Activated effector memory CD4-positive, alpha-beta T cell treated with Interleukin-2 at 50 U/mL for 16 hours (primary cell): ENCODE measurements at places on chromosomes 7 and 10.

DNA sequence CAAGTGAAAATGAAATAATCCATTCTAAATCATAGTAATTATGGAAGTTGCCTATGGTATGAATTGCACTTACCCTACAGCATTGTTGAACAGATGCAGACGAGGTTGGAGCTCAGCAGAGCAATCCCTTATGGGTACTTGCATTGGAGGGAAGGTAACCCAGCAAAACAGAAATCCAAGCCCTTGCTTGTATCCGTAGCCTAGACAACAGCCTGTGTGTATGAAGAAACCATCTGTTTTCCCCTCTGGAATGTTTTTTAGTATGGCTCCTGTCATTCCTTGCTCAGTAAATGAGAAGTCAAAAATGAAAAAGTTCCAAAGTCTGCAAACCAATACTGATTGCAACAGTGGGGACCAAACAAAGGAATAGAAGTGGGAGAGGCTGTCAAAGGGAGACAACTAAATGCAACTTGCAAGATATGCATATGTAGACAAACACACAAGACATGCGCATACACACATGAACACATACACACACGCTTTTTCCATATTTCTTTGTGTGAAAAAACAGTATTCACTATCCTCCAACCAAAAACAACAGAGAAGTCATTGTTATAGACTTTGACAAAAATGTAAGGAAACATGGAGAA lies 260.8 kb downstream of the DYNC1I1 start:
- no peak for DNase-seq

- no peak for DNase-seq
Observed at GRCh38 chr7:8931906-8932646, 498.7 kb downstream of the NXPH1 start.

GRCh38 chr7:139725077-139725476 lies 52.7 kb downstream of the HIPK2 start:
- DNase-seq, result no peak

- DNase-seq, result no peak
Observed at GRCh38 chr10:54796881-54797280, 4.2 kb downstream of the PCDH15 start.

DNA sequence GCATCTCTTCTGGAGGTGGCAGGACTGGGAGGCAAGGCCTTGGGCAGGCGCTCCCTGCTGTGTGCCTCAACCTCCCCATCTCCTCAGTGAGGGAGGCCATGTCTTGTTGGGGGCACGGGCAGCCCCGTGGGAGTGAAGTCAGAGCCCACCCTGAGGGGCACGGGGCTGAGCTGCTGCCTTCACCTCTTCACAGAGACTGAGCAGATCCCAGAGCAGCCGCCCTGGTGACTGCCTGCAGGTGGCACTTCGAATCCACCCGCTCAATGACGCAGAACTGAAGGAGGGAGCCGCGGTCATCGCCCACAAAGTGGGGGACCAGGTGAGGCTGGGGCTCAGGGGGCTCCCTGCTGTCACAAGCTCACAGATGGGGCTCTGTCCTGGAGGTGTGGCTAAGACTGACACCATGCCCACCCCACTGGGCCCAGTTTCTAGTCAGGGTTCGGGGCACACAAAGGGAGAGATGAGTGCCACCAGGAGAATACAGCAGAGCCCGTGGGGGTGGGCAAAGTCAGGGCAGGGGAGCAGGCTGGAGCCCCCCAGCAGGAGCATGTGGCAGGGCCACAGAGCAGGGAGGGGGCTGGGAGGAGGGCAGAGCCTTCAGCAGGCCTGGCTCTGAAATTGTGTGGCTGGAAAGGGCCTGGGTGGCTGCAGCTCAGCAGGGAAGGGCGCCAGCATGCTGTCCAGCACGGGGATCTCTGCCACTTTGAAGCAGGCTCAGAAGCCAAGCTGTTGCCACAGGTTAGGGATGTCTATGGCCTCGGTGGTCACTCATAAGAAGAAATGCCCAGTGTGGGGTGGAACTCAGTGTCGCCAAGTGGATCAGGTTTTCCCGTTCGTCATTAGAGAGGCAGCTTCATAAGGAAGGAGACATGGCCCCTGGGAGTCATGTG lies 18.8 kb upstream of the CHST12 start:
- DNase-seq, result no peak

GRCh38 chr10:103839872-103840739 lies 15.3 kb downstream of the SH3PXD2A start:
- DNase-seq, result no peak

DNA sequence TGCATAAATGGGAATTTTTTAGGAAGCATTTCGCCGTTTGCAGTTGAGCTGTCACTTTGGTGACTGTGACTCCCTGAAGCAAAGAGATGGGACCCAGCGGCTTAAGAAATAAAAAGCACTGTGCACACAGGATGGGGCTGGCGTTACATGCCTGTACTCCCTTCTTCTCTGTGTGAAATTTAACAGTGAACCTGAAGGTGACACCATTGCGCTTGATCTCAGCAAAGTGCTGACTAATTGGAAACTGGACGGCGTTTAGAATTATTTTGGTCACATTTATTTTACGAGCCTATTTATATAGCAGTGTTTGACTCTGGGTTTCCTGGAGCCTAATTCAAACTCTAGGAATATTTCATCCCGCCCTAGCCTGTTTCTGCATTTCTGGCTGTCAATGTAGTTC lies 146.2 kb downstream of the PAXIP1 start:
- no peak for DNase-seq

DNA sequence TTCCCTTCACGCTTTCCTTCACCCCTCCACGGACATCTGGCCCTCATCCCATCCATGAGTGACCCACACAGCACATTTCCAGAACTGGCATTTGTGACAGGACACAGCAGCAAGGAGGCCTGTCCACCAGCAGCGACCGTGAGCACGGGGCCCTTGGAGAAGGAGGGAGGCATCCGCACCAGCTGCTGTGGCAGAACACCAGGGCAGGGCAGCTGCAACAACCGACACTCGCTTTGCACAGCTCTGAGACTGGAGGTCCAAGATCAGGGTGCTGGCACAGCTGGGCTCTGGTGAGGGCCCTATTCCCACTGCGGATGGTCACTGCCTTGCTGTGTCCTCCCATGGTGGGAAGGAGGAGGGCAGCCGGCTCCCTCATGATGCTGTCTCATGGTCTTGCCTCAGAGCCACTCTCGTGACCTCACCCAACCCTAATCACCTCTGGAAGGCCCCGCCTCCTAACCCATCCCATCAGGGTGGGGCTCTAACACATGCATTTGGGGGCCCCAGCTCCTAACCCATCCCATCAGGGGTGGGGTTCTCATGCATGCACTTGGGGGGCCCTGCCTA lies 36.7 kb downstream of the PTPRN2 start:
- no peak for DNase-seq

GRCh38 chr10:52451817-52452216 lies 137.7 kb downstream of the DKK1 start:
- no peak for DNase-seq

DNA sequence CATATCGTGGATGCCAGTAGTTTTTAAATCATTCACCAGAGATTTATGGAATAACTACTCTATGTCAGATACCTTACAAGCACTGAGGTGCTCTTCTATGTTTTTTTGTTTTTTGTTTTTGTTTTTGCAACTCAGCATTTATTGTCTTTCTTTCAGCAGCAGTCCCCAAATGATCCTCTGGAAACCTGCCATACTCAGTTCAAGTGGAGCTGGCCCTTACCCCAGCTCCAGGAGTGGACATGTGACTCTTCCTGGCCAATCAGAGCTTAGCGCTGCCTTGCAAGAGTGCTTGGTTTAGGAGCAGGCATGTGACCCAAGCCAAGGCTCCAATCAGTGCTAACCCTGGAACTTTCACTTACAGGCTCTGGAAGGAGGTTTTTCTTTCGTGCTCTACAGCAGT lies 356.6 kb upstream of the ZMIZ1 start:
- DNase-seq, result no peak

DNA sequence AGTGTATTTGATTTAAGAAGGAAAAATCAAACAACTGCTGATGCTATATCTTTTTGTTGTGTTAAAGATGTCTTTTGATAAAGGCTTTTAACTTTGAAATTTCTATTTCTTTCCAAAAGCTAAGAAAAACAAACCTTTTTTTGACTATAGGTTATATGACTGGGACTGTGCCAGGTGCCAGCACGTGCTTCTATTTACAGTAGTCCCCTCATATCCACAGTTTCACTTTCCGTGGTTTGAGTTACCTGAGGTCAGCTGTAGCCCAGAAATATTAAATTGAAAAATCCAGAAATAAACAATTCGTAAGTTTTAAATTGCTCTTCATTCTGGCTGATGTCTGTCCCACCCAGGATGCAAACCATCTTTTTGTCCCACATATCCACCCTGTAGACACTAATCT lies 104.3 kb downstream of the BBS9 start:
- DNase-seq, result no peak

DNA sequence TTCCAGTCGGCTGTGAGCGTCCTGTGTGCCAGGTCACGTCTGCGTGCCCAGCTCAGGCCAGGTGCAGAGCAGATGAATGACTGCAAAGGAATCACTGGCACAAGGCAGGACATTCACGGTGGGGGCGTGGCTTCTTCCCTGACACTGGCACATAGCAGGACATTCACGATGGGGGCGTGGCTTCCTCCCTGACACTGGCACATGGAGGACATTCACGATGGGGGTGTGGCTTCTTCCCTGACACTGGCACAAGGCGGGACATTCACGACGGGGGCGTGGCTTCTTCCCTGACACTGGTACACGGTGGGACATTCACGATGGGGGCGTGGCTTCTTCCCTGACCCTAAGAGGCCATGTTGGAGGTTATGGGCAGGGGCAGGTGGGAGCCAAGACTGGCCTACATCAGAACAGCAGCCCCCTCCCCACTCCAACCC lies 64.3 kb downstream of the MYL10 start:
- DNase-seq, result no peak

DNA sequence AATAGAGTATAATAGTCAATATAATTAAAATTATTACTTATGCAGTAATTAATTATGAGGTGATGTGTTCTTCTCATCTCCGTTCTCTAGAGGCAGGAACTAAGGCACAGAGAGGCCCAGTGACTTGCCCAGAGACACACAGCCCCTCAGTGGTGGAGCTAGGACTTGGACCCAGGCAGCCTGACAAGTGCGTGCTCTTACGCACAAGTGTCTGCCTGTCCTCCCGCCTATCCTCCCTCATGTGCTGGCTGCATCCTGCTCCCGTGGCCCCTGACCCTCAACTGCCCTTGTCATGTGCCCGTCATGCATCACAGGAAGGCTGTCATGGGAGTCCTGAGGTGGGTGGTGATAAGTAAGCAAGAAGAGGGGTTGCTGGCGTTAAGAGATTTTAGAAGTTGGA lies 14.3 kb downstream of the IL2RA start:
- no peak for DNase-seq

- no peak for DNase-seq
Observed at GRCh38 chr10:131579251-131580071, 267.9 kb upstream of the TCERG1L start.

GRCh38 chr7:43553999-43554398 lies 28.9 kb upstream of the STK17A start:
- no peak for DNase-seq

- no peak for DNase-seq
Observed at GRCh38 chr10:109591601-109592000, 331.7 kb downstream of the XPNPEP1 start.

DNA sequence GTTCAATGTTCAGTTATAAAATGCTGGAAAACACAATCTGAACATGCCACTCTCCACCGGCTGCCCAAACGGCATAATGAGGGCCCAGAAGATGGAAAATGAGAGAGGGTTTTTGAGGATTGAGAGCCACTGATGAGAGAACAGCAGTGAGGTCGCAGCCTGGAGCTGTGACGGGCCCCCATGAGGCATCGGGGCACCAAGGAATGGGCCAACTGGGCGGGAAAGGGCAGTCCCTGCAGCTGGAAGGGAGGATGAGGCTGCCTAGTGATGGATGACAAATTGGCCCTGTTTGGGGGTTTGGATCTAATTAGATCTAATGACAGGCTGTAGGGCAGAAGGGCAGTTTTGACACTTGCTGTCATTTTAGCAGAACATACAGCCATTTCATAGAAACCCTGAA lies 39.1 kb downstream of the WNT2 start:
- no peak for DNase-seq

GRCh38 chr7:153188630-153189029 lies 429.1 kb downstream of the ACTR3B start:
- no peak for DNase-seq

- no peak for DNase-seq
Observed at GRCh38 chr7:134245253-134245652, 71.5 kb downstream of the SLC35B4 start.

DNA sequence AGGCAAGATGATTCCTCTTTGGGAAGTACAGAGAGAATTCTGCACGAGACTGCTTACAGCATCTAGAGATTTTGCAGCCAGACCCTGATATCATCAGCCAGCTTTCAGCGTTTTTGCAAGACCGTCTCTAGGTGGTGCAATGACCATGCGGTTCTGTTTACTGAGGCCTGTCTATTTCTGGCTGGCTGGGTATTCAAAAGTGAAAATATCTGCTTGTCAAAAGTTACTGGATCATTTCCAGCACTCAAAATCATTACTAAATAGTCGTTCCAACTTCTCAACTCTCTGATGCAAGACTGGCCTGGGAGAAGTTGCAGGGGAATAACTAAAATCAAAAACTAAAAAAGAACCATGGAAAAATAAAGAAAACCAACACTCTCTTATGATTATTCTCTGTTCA lies 240.1 kb downstream of the ELMO1 start:
- no peak for DNase-seq

DNA sequence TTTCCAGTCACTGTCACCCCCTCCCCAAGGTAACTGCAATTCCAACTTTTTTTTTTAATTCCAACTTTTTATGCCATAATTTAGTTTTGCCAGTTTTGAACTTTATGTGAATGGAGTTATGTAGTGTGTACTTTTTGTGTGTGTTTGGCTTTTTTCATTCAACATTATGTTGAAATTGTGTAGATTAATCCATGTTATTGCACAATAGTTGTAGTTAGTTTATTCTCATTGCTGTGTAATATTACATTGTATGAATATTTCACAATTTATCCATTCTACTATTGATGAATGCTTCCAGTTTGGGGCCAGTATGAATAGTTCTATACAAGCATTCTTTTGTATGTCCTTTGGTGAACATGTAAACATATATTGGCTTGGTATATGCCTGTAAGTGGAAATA lies 32.5 kb downstream of the MXI1 start:
- DNase-seq, result no peak

DNA sequence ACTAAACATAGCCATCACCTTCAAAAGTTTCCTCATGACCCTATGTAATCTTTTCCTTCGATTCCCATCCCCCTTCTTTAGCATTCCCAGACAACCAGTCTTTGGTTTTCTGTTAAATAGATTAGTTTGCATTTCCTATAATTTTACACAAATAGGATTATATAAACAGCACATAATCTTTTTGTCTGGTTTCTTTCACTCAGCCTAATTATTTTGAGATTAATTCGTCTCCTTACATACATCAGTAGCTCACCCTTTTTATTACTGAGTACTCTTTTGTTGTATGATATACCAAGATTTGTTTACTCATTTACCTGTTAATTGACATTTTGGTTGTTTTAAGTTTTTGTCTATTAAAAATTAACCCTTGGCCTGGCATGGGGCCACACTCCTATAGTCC lies 354.7 kb upstream of the CHRM2 start:
- no peak for DNase-seq
